ENCODE measurements at places on chromosomes 2 and 18.

- DNase-seq, result no peak
These were observed 75.8 kb downstream of the CLHC1 start for GRCh38 chr2:55156326-55156725.

DNA sequence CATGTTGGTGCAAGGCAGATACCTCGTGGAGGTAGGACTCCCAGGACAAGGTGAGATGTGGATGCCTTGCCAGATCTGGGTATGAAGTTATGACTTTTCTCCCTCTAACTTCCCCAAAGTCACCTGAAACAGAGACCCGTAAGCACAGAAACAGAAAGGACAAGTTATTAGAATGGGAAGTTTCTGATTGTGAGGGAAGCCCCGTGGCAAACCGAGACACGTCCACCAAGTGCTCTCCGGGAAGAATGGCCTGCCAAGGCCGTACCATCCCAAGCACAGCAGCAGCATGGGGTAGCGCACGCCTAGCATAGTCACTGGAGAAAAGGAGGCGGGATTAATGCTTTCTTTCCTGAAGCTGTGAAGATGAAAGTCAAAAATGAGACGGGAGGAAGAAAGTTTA, 110.6 kb downstream of the ZNF532 start:
- no peak for DNase-seq

- no peak for DNase-seq
These were observed 23.1 kb downstream of the DGUOK start for GRCh38 chr2:73949802-73950201.

DNA sequence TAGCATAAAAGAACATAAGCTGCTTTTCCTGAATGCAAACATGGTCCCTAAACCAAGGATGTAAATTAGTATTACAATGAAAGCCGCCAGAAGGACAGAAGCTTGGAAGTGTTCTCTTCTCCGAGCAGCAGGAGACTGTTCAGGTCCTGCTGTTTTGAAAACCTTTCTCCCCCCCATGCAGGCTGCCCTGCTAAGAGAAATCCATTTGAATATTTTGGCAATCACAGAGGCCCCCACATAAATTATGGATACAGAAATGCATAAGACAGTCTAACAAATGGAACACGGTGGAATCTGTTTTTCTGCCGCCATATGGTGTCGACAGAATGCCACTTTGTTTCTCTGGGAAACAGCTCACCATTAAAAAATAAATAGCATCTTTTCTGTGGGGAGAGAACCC, 600.4 kb upstream of the KLHL29 start:
- no peak for DNase-seq

- no peak for DNase-seq
These were observed 22.7 kb upstream of the GMPPA start for GRCh38 chr2:219475697-219476651.
